Activated naive CD8-positive, alpha-beta T cell treated with anti-CD3 and anti-CD28 coated beads, Interleukin-2, amount 10 ng/mL, durations not matched to agents 7 days and 5 days (primary cell): ENCODE measurements at places on chromosomes 1 and 21.

- no peak for DNase-seq
Measured at GRCh38 chr1:69246109-69246508, 321.6 kb upstream of the LRRC7 start.

- DNase-seq: no peak
Measured at GRCh38 chr1:58804853-58805565, 21.2 kb upstream of the JUN start.

DNA sequence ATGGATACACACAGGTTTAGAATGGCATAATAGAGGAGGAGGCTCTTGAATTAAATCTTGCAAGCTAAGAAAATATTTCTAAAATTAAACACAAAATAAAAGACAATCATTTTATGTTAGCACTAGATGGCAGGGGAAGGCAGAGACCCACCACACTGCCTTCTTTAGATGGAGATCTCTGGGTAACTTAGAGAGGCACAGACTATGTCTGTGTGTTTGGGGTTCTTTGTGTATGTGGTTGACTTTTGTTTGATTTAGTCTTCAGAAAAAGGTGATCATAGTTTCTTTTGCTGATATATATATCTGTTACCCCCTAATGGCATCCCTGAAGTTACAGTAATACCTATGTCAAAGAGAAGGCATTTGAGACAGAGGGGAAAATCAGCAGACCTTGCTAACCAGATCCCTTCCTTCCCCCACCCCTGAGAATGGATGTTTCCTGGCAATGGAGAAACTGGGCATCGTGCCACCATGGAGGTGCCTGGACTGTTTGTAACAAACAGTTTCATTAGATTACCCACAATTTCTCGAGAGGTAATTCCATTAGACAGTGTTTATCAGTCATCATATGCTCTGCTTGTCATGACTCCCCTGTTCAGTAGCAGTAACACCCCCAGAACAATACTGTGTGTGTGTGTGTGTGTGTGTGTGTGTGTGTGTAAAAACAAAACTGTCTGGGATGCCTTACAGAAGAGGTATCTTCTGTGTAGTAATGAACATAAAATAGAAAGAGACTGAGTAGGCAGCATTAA lies 228.3 kb upstream of the DEPDC1 start:
- no peak for DNase-seq

- no peak for DNase-seq
Measured at GRCh38 chr21:31449921-31450535, 106.0 kb upstream of the TIAM1 start.
